ENCODE measurements at places on chromosomes 7 and 10.

GRCh38 chr7:29883462-29884398, 77.4 kb downstream of the WIPF3 start:
- DNase-seq: no peak

DNA sequence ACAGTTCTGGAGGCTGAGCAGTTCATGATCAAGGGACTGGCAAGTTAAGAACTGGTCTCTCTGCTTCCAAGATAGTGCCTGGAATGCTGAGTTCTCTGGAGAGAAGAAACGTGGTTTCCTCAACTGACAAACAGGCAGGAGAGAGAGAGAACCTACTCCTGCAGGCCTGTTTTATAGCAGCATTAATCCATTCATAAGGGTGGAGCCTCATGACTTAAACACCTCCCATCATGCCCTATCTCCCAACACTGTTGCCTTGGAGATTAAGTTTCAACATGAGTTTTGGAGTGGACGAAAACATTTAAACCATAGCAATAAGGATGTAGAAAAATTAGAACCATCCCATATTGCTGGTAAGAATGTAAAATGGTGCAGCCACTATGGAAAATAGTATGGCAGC, 32.3 kb upstream of the IMMP2L start:
- DNase-seq: no peak

DNA sequence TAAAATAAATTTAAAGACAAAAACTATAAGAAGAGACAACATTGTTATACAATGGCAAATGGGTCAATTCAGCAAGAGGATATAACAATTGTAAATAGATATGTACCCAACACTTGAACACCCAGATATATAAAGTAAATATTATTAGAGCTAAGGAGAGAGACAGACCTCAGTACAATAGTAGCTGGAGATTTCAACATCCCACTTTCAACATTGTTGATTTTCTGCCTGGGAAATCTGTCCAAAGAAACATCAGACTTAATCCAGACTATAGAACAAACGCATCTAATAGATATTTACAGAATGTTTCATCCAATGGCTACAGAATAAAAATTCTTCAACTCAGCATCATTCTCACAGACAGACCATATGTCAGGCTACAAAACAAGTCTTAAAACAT, 256.1 kb downstream of the GRM8 start:
- no peak for DNase-seq

DNA sequence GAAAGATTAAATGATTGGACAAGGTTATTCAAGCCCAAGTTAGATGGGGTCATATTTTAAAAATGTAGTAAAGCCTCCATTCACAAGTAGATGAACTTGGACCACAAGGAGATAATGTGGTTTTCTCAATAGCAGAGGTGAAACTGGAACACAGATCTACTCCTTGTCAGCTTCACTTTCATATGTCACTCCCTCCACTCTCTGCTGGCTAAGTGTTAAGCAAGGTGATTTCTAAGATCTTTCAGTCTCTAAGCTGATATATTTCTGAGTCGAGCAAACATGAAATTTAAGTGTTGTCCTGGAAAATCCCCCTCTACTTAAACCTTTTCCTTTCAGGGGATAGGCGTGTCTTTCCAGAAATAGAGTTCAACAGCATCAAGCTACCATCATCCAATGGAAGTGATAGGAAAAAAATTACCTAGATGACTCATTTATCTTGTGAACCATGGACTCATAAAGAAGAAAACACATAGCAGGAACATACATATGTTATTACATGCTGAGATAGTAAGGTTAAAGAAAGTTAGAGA, 275.0 kb downstream of the PTEN start:
- DNase-seq: peak; percentile 58

GRCh38 chr7:73382934-73383503, 50.6 kb upstream of the FZD9 start:
- no peak for DNase-seq

Data from GM19239 (cell line).